SIG-M5 (cell line): ENCODE measurements at places on chromosomes 1 and 21.

DNA sequence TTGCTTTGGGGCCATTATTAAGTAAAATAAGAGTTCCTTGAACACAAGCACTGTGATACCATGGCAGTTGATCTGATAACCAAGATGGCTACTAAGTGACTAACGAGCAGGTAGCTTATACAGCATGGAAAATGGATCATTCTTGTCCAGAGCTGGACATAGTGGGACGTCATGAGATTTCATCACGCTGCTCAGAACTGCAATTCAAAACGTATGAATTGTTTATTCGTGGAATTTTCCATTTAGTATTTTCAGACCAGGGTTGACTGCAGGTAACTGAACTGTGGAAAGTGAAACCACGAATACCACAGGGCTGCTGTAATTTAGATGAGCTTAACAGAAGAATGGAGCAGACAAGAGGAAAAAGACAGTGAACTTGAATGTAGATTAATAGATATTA is 38.9 kb downstream of the CCDC18 start:
- DNase-seq = no peak

DNA sequence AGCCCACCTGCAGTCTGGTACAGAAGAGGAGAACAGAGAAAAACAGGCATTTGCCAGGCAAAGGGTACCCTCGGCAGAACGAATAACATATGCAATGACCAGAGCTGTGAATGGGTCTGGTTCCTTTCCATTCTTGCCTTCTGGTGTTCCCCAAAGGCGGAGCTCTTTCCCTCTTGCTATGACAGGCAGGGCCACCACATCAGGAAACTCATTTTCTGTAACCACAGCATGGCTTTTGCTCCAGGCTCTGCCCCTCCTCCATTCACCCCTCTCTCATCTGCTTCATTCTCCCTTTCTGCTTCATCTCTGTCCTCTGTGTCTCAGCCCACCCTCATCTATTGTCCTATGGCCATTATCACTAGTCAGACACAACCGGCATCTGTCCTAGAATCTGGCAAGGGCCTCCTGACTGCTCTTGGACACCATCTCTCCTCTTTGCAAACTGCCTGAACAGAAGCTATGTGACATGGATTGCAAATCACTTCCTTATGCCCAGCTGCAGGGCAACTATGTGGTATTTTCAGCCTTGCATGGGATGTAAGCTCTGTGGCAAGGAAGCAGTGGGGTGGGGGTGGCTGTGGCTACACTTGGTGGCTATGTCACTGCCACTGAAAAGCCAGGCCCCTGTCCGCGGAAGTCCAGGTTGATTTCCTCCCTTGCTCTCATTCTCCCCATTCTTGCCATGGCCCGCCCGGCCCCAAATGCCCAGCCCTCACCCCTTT is 78.8 kb upstream of the ABCD3 start:
- no peak for DNase-seq

GRCh38 chr1:226688056-226688748 is 50.9 kb downstream of the ITPKB start:
- no peak for DNase-seq

- no peak for DNase-seq
Observed at GRCh38 chr21:26025536-26026512, 144.7 kb downstream of the APP start.

DNA sequence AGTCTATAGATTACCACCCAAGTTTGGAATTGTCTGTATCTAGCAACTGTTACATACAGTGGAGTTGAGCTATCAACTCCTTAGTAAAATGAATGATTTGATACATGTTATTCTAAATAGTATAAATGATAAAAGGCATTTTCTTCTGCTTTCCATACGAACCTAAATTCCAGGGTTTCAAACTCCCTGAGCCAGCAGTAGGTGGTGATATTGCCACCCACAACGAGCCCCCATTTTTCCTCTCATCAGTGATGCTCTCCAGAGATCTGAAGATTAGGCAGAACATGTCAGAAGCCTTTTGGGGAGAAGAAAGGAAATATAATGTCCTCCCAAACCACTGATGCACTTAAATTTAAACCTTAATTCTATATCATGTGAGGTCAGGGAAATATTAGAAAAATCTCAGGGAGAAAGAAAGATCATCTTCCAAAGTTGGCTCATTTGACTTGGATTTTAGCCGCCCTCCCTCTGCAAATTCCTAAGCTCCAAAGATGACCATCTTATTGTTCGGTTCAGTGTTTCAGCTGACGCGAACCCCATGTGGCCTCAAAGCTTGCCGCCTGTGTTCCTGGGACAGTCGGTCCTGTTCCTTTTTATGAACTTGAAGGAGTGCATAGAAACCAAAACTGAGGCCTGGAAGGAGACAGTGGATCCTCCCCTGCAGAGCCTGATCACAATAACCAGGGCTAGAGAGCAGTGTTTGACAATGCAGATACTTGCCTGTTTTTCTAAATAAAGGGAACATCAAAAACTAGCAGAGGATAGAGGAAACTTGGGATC is 2.3 kb downstream of the EVA1C start:
- DNase-seq = no peak
